ENCODE measurements at places on chromosomes 4 and X. TPM values are rescaled to one million over a fixed set of nuclear protein-coding genes. Genes with fewer than 3 reads are reported as not detected.

Gene ADH4
- not detected for total RNA-seq

Gene TECRL
- total RNA-seq: not detected

Gene ENAM
- total RNA-seq: under 0.01 TPM

Gene MAGED2
- total RNA-seq: 170 TPM

Gene ARHGAP6
- 5.2 TPM for total RNA-seq

Gene LDOC1
- 4.1 TPM for total RNA-seq

Gene ADGRG2
- total RNA-seq: not detected

Gene VBP1
- 70.5 TPM for total RNA-seq

Gene NRK
- total RNA-seq: 0.37 TPM

Gene NXF2
- not detected for total RNA-seq

Gene ADAD1
- total RNA-seq: not detected

Gene XAGE3
- total RNA-seq: not detected

Gene INTU
- total RNA-seq: 8.1 TPM

Gene FAM9B
- not detected for total RNA-seq

Gene MSL3
- total RNA-seq: 22.2 TPM

Gene HOPX
- total RNA-seq: 2.2 TPM

Gene SOWAHB
- total RNA-seq: not detected

Gene PPP4R3C
- total RNA-seq: not detected

Gene OCRL
- total RNA-seq: 22.5 TPM

Gene ARAP2
- 9.9 TPM for total RNA-seq
